Epithelial cell of esophagus (primary cell): ENCODE measurements at places on chromosomes 11 and 22.

GRCh38 chr11:45635907-45636306 is 29.5 kb downstream of the CHST1 start:
- no peak for DNase-seq

GRCh38 chr11:97684486-97685439 is 1295.0 kb downstream of the JRKL start:
- no peak for DNase-seq

DNA sequence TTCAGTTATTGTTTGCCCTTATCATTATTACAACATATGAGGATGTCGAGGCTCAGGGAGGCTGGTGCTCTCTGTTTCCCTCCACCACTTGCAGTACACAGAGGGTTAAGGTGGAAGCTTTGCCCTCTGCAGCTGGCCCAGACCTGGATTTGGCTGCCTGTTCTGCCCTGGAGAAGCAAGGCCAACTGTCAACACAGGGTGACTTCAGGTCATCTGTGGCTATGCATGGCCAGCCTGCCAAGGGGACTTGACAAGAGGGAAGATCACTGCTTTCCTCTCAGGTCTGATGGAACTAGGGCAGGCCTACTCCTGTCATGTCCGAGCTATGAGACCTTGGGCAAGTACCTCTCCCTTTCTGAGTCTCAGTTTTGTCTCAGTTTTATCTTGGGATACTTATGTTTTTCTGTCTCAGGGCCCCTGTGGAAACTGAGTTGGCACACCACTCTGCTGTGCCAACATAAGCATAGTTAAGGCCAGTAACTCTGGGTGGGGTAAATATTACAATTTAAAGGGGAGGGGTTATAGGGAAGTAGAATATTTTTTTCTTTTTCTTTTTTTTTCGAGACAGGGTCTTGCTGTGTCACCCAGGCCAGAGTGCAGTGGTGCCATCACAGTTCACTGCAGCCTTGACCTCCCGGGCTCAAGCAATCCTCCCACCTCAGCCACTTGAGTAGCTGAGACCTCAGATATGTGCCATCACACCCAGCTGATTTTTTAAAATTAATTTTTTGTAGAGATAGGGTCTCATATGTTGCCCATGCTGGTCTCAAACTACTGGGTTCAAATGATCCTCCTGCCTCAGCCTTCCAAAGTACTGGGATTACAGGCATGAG is 2.4 kb upstream of the THRSP start:
- no peak for DNase-seq

- DNase-seq = no peak
These were observed 54.6 kb downstream of the POLD3 start for GRCh38 chr11:74646954-74647353.

DNA sequence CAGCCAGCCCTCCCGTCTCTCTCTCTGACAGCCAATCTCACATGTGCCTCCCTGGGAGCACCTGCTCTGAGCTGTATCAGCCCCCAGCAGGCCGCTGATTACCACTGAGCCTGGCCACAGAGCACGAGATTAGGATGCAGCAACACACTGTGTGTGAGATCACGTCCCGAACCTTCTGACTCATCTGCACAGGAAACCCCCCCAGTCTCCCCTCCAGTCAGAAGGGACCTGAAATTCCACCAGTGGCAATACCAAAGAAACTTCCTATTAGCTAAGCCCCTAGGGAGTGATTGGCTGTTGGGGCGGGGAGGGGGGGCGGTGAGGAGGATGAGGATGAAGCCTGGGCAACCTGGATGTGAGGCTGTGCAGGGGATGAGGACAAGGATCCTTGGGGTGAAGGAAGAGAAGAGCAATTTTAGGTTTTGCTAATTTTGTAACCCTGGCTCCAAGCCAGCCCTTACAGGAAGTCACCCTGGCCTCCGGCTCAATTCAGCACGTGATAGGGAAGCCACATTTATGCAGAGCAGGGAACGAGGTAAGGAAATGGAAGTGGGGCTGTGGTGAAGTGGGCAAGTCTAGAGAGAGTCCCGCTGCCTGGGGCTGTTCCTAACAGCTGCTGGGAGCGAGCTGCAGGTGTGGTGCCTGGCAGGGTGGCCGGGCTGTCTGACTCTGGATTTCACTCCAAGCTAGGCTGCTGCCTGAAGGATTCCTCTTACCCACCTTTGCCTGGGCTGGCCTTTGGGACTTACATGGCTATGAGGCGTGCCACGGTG is 1.9 kb downstream of the SLC43A3 start:
- DNase-seq = peak; percentile 84

DNA sequence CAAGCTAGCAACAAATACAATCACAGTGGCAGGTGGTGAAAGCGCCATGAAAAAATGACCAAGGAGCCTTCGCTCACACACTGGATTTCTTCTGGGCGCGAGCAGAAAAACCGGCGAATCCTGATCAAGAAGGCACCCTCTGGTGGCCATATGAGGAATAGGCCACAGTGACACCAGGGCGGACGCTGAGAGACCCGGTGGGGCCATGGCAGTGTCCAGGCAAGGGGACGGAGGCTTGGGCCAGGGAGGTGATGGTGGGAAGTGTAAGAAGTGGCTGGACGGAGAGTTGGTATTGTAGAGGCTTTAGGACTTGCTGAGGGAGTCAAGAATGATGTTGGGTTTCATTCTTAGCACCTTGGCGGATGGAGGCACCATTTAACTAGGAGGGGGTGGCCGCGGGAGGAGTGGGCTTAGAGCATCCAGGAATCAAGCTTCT is 16.9 kb upstream of the RAC2 start:
- DNase-seq = peak; percentile 60

GRCh38 chr11:67120881-67121710 is 2.0 kb downstream of the KDM2A start:
- DNase-seq = peak; percentile 44

- DNase-seq = no peak
These were observed 312.9 kb upstream of the CCDC90B start for GRCh38 chr11:83599066-83599465.

DNA sequence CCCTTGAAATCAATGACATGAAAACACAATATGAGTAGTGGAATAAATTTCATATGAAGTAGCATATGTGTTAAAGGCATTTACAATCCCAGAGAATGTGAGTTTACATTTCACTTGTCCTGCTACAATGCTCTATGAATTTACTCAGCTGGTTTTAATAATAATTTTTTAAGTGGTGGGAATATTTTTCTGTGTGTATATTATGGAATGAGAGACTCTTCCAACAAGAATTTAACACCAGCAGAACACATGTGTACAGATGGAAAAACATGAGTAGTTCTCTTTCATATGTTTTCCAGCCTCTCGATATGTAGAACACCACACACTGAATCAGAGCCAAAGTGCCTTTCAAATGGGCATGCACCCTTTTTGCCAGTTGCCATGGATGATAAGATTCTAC is 170.4 kb downstream of the MAML2 start:
- DNase-seq = no peak

DNA sequence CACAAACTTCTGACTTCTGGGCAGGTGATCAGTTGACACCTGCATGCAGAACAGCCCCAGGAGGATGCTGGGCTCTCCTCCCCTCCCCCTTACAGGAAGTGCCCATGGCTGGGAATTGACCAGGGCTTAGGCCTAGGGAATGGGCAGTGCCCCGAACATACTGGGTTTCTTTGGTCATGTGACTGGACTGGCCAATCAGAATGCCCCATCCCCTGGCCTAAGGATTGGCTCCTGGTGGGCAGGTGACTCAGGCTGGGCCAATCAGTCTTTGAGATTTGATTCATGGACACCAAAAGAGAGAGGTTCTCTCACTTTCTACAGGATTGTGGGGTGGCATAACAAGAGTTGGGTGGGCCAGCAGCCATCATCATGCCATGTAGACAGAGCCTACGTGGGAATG is 37.1 kb downstream of the MCM5 start:
- no peak for DNase-seq
